ENCODE measurements at places on chromosomes 4 and X. TPM values are rescaled to one million over a fixed set of nuclear protein-coding genes. Genes with fewer than 3 reads are reported as not detected.

The PAGE4 gene
- total RNA-seq, result not detected

The IRAK1 gene
- 177 TPM for total RNA-seq

- no peaks in the 10 kb centered on the region for H3K36me3 ChIP-seq
- no peak overlapping the region for H3K27ac ChIP-seq
- no peak for DNase-seq
- no peak overlapping the region for H3K4me3 ChIP-seq
- H3K4me1 ChIP-seq, result no peaks in the 10 kb centered on the region
These were observed 246.1 kb downstream of the NR3C2 start for GRCh38 chr4:148196164-148196563.

GRCh38 chr4:113893546-113893945 lies 85.9 kb downstream of the ARSJ start:
- no peak for DNase-seq
- H3K36me3 ChIP-seq, result no peaks in the 10 kb centered on the region
- H3K27me3 ChIP-seq, result peaks cover 2% of the 10 kb centered on the region
- no peak overlapping the region for H3K27ac ChIP-seq
- H3K4me3 ChIP-seq, result no peak overlapping the region

- H3K4me1 ChIP-seq, result peaks cover 35% of the 10 kb centered on the region
- peak overlapping the region; percentile 53 for H3K4me3 ChIP-seq
- H3K27ac ChIP-seq, result peak overlapping the region; percentile 65
- peaks cover 12% of the 10 kb centered on the region for H3K36me3 ChIP-seq
- H3K27me3 ChIP-seq, result no peaks in the 10 kb centered on the region
These were observed 156.9 kb downstream of the CBR4 start for GRCh38 chr4:168852933-168853713.

- H3K36me3 ChIP-seq, result no peaks in the 10 kb centered on the region
- H3K4me3 ChIP-seq, result no peak overlapping the region
- H3K27ac ChIP-seq, result no peak overlapping the region
These were observed 97.3 kb downstream of the PSAPL1 start for GRCh38 chr4:7337196-7338058.

DNA sequence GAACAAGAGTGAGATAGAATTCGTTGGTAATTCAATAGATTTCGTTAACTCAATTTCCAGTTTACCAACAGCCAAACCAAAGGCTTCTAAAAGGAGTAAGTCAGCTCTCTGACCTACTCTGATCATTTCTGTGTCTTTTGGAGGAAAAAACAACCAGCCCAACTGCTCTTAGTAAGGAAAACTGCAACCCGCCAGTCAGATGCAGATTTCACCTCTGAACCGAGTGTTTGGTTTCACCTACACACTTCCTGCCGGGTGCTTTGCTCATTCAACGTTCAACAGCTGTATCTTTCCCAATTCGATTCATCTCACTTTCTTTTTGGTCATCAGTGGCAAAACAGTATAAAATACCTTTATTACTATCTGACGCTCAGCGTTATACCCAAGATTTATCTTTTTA lies 24.5 kb downstream of the TMSB4X start:
- H3K27ac ChIP-seq, result peak overlapping the region; percentile 95
- peak overlapping the region; percentile 75 for H3K4me3 ChIP-seq
- peaks cover 47% of the 10 kb centered on the region for H3K4me1 ChIP-seq

GRCh38 chrX:31580227-31580626 lies 508.4 kb upstream of the FTHL17 start:
- no peaks in the 10 kb centered on the region for H3K36me3 ChIP-seq
- H3K4me3 ChIP-seq, result no peak overlapping the region
- no peak overlapping the region for H3K27ac ChIP-seq
- no peaks in the 10 kb centered on the region for H3K27me3 ChIP-seq

- DNase-seq, result peak; percentile 81
- H3K27ac ChIP-seq, result no peak overlapping the region
- peaks cover 16% of the 10 kb centered on the region for H3K4me1 ChIP-seq
- no peaks in the 10 kb centered on the region for H3K36me3 ChIP-seq
These were observed 130.4 kb upstream of the RADX start for GRCh38 chrX:106481341-106481740.

DNA sequence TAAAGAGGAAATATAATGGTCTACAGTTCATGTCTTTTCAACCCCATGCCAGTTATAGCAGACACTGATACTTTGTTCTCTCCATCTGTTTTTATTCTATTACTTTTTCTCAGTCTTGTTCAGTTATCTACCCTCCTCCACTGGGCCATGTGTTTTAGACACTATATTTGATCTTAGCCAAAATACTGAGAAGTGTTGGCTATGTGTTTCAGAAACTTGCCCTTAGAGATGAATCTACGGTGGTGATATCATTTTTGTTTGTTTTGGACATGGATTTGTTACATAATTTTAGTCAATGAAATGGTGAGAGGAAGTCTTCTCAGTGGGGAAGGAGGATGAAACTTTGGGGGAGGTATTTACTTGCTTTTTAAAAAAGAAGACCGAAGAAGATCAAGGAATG lies 211.5 kb upstream of the DDX53 start:
- no peak overlapping the region for H3K4me3 ChIP-seq
- no peak overlapping the region for H3K27ac ChIP-seq
- no peak for DNase-seq

GRCh38 chr4:119942806-119943205 lies 123.8 kb downstream of the MAD2L1 start:
- H3K4me1 ChIP-seq, result no peaks in the 10 kb centered on the region
- H3K27ac ChIP-seq, result no peak overlapping the region
- H3K27me3 ChIP-seq, result no peaks in the 10 kb centered on the region
- no peak overlapping the region for H3K4me3 ChIP-seq
- H3K36me3 ChIP-seq, result no peaks in the 10 kb centered on the region
- no peak for DNase-seq

- no peaks in the 10 kb centered on the region for H3K4me1 ChIP-seq
- no peak overlapping the region for H3K27ac ChIP-seq
- DNase-seq, result no peak
These were observed 60.9 kb downstream of the GLRA2 start for GRCh38 chrX:14590216-14590615.

DNA sequence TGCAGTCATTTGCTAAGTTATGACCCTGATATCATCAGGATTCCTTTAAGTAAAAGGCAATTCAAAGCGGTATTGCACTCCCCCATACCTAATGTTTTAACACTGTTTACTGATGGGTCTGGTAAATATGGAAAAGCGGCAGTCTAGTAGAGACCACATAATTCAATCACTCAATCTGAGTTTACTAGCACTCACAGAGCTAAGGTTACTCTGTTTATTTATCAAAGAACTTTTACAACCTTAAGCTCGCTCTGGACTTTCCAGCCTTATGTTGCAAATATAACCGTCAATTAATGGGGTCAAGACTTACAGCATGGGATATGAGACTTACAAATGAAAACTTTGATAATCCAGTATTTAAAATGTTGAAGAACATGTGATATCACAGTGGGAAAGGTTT lies 124.5 kb upstream of the ZCCHC13 start:
- no peaks in the 10 kb centered on the region for H3K4me1 ChIP-seq
- no peak overlapping the region for H3K4me3 ChIP-seq
- H3K27ac ChIP-seq, result no peak overlapping the region
- H3K36me3 ChIP-seq, result no peaks in the 10 kb centered on the region

All from activated CD4-positive, alpha-beta T cell treated with anti-CD3 and anti-CD28 coated beads, Interleukin-2, amount 10 ng/mL, durations not matched to agents 24 days and 14 days (primary cell).